Ascending aorta (tissue), 2 donors: ENCODE measurements at places on chromosomes 11 and 22.

GRCh38 chr11:11701070-11701469 is 79.3 kb upstream of the GALNT18 start:
- no peak for DNase-seq

DNA sequence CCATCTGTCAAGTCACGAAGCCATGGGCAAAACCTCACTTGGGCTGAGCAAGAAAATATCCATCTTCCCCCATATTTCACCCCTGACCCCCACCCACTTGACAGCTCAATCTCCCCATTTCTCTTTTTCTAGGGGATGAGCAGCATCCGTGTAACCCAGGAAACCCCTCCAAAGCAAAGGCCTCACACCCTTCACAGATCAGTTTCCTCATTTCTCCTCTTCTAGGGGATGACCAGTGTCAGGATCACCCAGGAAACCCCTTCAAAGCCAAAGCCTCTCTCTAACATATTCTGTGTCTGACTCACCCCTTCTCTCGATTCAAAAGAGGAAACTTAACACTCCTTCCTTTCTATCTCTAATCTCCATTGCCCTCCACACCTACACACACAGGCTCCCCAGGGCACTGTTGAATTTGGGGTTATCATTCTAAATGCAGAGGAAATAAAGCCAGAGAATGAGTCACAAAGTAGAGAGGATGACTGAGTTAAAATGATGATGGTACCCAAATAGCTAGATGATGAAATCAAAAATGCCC is 439.7 kb downstream of the BUD13 start:
- no peak for DNase-seq

GRCh38 chr11:23727387-23727786 is 769.5 kb upstream of the LUZP2 start:
- DNase-seq = no peak

- DNase-seq = no peak
Measured at GRCh38 chr11:71532036-71532610, 5.1 kb downstream of the KRTAP5-7 start.

DNA sequence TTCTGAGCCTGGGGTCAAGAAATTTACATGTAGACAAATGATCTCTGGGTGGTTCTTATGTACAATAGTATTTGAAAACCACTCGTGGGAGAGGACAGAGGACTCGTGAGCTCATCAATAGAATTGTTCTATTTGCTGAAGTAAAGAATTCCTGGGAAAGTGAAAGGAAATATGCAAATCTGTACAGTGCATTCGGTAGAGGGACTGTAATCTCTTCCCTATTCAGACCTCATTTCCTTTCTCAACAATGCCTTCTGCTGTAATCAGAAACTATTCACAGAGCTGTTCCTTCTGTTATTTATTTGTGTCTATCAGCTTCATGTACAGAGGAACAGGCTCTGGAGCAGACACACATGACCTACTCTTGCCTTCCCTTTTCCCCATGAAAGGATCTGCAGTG is 709.4 kb upstream of the KIRREL3 start:
- DNase-seq = no peak

GRCh38 chr11:10858439-10859325 is 829 bp upstream of the ZBED5 start:
- DNase-seq = no peak

DNA sequence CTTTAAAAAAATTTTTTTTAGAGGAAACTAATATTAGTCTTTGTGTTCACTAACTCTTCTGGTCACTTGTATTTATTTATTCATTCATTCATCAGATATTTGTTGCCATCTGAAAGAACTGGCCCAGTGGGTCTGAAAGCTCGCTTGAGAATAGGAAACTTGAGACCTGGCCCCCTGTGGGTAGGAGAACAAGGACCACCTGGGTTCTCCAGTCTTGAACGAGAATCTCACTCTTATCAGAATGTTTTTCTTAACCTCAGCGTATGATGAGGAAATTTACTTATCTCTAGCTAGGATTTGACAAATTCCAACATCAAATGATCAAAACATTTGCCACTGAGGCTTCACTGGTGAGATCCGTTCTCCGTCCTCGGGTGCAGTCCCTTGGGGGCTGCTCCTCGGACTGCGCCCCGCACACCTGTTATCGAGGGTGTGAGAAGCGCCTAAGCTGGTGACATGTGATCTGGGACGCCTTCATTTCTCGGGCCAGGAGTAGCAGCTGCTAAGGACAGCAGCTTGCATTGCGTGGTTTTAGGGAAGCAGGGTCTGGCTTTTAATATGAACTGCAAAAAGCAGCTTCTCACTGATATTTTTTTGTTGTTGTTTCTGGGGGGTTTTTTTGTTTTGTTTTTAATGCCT is 6.3 kb downstream of the C22orf31 start:
- no peak for DNase-seq

GRCh38 chr11:75166791-75167190 is 15.9 kb downstream of the SLCO2B1 start:
- DNase-seq = no peak
